8988T (cell line): ENCODE measurements at places on chromosomes 1 and 21.

GRCh38 chr1:212699104-212699624 lies 476 bp downstream of the BATF3 start:
- DNase-seq: peak; percentile 51

- no peak for DNase-seq
Measured at GRCh38 chr1:163048869-163049268, 20.3 kb upstream of the RGS4 start.

- no peak for DNase-seq
Measured at GRCh38 chr1:59298710-59299346, 1.9 kb downstream of the FGGY start.

GRCh38 chr21:41480086-41480690 lies 27.8 kb downstream of the TMPRSS2 start:
- no peak for DNase-seq

- DNase-seq: no peak
Measured at GRCh38 chr1:29033829-29034466, 89.8 kb downstream of the TMEM200B start.

DNA sequence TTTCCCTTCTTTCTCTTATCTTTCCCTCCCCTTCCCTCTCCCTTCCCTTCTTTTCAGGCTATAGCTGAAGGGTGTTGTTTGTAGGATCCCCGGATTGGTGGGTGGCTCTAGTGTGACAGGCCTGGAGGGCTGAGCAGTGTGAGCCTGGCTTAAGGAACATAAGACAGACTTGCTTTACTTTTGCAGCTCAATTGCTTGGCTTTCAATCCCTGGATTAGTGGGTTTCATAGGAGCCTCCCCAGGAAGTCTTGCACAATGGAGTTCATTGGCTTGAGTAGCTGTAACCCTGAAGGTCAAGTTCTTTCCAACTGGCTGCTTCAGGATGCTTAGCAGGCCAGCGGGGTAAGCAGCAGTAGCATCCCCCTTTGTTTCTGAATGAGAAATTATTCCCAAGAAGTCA lies 126.7 kb downstream of the CAMTA1 start:
- no peak for DNase-seq

DNA sequence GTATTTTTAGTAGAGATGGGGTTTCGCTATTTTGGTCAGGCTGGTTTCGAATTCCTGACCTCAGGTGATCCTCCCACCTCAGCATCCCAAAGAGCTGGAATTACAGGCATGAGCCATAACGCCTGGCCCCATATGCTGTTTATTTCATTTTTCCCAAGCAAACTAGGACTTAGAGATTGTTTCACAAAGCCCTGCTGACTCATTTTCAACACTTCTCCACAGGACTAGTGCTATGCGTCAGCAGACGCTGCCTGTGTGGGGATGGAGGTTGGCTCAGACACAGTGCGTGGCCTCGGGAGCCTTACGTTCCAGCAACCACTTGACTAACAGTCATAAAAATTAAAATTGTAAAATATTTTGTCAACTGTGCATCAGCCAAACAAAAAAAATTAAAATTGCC lies 22.7 kb downstream of the PKNOX1 start:
- no peak for DNase-seq

DNA sequence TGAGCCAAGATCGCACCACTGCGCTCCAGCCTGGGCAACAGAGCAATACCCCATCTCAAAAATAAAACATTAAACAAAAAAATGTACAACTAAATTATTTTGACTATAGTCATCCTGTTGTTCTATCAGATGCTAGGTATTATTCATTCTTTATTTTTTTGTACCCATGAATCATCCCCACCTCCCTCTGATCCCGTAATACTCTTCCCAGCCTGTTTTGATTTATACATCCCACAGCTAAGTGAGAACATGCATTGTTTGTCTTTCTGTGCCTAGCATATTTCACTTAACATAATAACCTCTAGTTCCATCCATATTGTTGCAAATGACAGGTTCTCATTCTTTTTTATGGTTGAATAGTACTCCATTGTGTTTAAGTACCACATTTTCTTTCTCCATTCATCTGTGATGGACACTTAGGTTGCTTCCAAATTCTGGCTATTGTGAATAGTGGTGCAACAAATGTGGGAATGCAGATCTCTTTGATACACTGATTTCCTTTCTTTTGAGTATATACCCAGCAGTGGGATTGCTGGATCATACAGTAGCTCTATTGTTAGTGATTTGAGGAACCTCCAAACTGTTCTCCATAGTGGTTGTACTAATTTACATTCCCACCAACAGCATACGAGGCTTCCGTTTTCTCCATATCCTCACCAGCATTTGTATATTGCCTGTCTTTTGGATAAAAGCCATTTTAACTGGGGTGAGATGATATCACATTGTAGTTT lies 84.4 kb downstream of the MACF1 start:
- no peak for DNase-seq

DNA sequence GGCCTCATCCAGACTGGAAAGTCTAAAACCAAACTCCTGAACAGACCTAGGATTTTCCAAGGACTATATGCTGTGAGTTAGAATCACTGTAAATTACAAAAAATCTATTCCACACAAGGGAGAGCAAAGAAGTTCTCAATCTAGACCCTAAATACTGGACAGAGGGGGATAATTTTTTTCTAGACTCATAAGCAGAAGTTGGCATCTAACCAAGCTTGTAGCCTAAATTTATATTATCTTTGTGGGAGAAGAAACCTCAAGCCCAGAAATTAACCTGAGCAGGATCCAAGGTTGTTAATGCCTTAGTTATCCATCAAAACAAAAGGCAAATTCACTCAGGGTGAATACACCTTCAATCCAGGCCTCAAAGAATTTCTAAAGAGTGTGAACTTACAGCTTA lies 290.2 kb downstream of the SMYD3 start:
- DNase-seq: no peak
